H1 (cell line): ENCODE measurements at places on chromosomes 3 and 15. TPM values are rescaled to one million over a fixed set of nuclear protein-coding genes. Genes with fewer than 3 reads are reported as not detected.

The SMCO1 gene
- total RNA-seq = not detected in 2 replicates

The TEX55 gene
- total RNA-seq = not detected in 2 replicates

- no peaks in the 10 kb centered on the region for H3K36me3 ChIP-seq
- no peaks in the 10 kb centered on the region for H3K4me1 ChIP-seq
- H3K27me3 ChIP-seq = no peaks in the 10 kb centered on the region
- H3K27ac ChIP-seq = no peak overlapping the region
- no peak for DNase-seq
- H3K4me3 ChIP-seq = no peak overlapping the region
Observed at GRCh38 chr3:184880276-184881019, 68.5 kb downstream of the VPS8 start.

GRCh38 chr3:66723231-66723630 is 222.4 kb upstream of the LRIG1 start:
- DNase-seq = no peak
- H3K27ac ChIP-seq = no peak overlapping the region
- H3K4me1 ChIP-seq = peaks cover 6% of the 10 kb centered on the region; the same call in 1 of the 2 replicates
- H3K4me3 ChIP-seq = no peak overlapping the region
- no peaks in the 10 kb centered on the region for H3K27me3 ChIP-seq

DNA sequence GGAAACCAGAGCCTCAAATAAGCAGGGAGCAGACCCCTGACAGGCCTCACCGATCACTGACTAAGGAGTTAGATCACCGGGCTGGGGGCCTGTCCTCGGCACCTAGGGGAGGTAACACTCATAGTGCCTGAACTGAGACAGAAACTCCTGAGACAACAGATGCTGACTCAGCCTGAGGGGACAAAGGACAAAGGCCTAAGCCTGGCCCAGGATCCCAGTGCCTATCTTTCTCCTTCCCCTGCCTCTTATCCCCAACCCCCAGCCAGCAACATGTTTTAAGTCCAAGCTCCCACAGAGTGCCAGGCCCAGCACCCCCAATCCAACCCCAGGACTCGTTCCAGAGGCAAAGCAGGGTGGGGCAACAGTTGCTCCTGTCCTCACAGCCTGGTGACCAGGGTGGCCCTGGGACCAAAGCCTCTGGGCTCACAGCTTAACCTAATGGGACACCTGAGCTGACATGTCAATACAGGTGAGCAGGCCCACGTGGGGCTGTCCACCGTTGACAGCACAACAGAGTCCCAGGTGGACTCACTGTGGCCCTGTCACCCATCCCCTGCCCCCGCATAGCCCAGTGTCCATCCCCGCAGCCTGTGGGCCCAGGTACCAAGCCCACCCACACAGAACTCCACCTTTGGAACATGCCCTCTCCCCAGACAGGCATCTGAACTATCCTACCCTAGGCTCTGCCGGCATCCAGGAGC is 37.4 kb downstream of the ADCY5 start:
- DNase-seq = no peak
- H3K4me3 ChIP-seq = no peak overlapping the region
- H3K36me3 ChIP-seq = no peaks in the 10 kb centered on the region

- H3K4me1 ChIP-seq = no peaks in the 10 kb centered on the region
- H3K27ac ChIP-seq = no peak overlapping the region
- no peak for DNase-seq
Observed at GRCh38 chr3:22959593-22959992, 243.5 kb upstream of the UBE2E2 start.
